ELF-1 (cell line): ENCODE measurements at places on chromosomes 6 and 20.

DNA sequence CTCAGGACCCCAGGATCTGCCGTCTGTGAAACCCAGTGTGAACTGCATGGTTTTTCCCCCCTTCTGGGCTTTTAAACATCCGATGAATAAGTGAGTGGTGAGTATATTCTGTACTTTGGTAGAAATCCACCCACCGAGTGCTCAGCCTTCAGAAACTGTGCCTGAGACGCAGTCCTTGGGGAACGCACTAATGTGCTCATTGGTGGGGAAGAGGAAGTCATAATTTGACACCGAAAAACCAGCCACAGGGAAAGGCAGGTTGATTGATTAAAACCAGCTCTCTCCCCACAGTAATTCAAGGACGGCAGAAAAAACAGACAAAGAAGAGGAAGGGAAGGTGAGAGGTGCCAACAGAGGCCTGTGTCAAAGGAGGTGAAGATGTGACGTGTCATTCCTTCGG lies 21.7 kb downstream of the EDN3 start:
- DNase-seq: no peak

- peak; percentile 17 for DNase-seq
Observed at GRCh38 chr20:39082622-39083398, 120.7 kb downstream of the DHX35 start.

GRCh38 chr6:38283734-38284362 lies 355.9 kb downstream of the BTBD9 start:
- no peak for DNase-seq

GRCh38 chr6:158323561-158323958 lies 11.3 kb downstream of the TULP4 start:
- no peak for DNase-seq

DNA sequence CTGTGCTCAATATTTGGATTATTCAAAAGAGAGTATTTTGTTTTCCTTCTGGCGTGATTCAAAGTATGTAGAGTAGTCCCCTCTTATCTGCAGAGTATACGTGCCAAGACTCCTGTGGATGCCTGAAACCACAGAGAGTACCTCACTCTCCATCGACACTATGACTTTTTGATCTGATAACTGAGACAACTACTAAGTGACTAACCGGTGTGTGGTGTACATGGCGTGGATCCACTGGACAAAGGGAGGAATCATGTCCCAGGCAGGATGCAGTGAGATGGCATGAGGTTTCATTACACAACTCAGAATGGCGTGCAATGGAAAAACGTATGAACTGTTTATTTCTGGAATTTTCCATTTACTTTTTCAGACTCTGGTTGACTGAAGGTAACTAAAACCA lies 112.2 kb upstream of the PDE7B start:
- DNase-seq: no peak

- DNase-seq: no peak
Observed at GRCh38 chr6:72844614-72845013, 222.8 kb downstream of the KCNQ5 start.

- no peak for DNase-seq
Observed at GRCh38 chr20:42740226-42740870, 449.4 kb downstream of the PTPRT start.

- no peak for DNase-seq
Observed at GRCh38 chr6:29777310-29777709, 50.3 kb upstream of the HLA-G start.

GRCh38 chr6:38846844-38847243 lies 131.7 kb downstream of the DNAH8 start:
- no peak for DNase-seq

DNA sequence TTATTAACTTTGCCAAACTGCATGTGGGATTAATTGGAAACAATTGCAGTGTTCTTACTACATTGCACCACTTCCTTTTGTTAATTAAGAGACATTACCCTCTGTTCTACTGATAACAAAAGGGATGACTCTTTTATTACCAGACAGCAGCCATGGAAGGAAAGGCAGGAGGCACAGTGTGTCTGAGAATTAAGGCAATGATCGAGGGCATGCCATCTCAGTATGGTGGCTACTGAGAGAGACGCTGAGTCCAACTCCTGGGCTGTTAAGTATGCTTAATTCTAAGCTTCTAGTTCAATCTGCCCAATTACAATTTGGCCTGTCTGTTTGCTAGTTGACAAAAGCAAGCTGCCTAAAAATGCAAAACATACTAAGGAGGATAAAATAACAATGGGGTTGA lies 227.4 kb downstream of the PHACTR1 start:
- DNase-seq: no peak

- no peak for DNase-seq
Observed at GRCh38 chr6:163835439-163836171, 421.1 kb downstream of the QKI start.

- no peak for DNase-seq
Observed at GRCh38 chr6:25173951-25174474, 105.2 kb upstream of the CARMIL1 start.

DNA sequence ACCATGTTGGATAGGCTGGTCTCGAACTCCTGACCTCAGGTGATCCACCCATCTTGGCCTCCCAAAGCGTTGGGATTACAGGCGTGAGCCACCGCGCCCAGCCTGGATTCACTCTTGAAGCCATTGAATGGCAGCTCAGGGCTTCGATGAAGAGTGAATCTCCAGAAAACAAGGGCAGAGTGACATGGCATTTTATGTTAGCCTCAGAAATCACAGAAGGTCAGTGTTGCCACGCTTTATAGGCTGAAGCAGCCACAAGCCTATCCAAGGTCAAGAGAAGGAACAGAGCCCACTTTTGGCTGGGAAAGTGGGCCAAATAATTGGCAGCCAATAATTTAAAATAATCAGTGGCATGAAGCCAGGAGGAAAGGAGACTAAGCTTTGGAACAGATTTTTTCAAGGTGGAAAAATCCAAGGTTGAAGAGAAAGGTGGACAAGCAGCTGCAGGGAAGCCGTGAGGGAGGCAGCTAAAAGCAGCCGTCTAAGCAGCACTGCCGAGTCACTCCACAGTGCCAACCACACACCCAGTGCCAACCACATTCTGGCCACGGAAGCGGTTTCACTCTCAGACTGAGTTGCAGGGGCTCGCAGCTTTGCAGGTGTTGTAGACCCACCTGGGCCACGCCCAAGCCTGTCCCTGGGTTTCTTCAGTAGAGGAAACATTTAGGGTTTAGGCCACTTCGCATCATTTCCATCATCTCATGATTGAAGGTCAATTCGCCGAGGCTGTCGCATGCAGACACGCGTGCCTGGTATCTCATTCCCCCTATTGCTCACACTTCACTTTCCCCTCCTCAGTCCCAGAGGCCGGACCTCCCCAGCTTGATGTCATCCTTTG lies 17.4 kb upstream of the AVP start:
- no peak for DNase-seq

DNA sequence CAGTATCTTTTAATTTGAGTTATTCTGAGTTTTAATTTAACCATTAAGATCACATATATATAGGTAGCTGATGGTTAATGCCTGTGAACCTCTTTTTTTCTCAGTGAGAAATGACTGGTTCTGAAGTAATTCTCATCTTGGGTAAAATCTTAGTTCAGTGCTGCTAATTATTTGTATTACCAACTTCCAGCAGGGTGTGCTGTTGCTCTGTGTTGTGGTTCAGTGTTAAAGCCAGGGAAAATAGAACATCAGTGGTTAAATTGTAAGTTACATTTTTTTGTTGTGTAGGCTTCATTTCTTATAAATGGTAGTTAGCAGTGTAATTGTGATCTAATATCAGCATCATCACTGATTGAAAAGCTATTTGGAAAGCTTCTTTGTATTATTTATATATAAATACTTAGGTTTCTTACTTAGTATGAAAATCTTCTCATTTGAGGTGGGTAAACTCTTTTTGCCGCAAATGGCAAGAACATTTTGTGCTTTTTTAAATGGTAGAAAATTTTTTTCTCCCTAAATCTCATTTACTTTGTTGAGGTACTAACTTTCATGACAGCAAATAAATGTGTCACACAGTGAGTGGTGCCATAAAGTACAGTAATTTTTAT lies 43.7 kb downstream of the CDC5L start:
- no peak for DNase-seq

GRCh38 chr6:72287801-72288200 lies 334.1 kb upstream of the KCNQ5 start:
- DNase-seq: no peak

GRCh38 chr6:131657630-131658111 lies 20.6 kb downstream of the ENPP3 start:
- DNase-seq: no peak

GRCh38 chr6:17600527-17601385 lies 654 bp downstream of the FAM8A1 start:
- peak; percentile 70 for DNase-seq

- DNase-seq: no peak
Observed at GRCh38 chr20:2659547-2659946, 4.5 kb downstream of the IDH3B start.

GRCh38 chr6:25863360-25863759 lies 10.7 kb downstream of the SLC17A3 start:
- DNase-seq: no peak

GRCh38 chr20:19918965-19919329 lies 98.2 kb upstream of the NAA20 start:
- DNase-seq: no peak

DNA sequence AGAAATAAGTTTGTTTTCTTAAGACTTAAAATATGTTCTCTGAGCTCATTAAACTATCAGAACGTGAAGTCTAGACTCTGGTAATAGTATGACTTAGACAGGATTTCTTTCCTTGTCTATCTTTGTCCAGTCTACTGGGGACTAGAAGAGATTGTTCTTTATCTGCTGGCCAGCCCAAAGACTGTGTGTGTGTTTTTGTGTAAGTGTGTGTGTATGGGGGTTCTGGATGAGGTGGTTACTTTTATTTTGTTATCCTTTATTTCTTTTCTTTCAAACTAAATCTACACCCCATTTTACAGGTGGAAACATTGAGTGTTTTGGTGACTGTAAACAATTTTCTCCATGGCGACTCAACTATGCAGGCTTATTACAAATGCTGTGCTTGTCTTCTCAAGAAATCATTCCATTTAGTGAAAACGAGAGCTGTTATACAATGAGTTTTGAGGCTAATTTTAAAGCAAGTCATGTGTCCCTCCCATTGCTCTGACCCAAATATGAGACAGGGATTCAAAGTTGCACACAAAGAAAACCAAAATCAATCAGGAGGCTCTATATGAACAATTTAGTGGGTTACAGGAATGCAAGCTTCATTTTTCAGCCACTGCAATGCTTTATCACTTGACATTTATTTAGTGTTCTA lies 97.6 kb downstream of the ELOVL5 start:
- no peak for DNase-seq

DNA sequence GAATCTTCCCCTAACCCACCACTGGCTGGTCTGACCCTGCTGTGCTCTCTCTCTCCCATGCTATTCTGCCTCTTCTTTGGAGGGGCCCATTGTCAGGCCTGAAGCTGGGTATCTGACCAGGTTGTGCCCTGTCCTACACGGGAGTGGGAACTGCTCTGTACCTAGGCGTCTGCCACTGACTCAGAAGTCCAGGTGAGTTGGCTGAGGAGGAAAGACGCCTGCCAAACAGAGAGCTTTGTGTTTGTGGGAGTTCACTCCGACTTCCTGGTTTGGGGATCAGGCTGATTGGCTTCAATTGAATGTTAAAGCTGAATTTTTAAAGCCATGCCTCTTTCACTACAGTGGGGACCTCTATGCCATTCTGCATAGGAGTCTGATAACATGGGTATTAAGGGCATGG lies 136.0 kb downstream of the CCDC170 start:
- DNase-seq: no peak

DNA sequence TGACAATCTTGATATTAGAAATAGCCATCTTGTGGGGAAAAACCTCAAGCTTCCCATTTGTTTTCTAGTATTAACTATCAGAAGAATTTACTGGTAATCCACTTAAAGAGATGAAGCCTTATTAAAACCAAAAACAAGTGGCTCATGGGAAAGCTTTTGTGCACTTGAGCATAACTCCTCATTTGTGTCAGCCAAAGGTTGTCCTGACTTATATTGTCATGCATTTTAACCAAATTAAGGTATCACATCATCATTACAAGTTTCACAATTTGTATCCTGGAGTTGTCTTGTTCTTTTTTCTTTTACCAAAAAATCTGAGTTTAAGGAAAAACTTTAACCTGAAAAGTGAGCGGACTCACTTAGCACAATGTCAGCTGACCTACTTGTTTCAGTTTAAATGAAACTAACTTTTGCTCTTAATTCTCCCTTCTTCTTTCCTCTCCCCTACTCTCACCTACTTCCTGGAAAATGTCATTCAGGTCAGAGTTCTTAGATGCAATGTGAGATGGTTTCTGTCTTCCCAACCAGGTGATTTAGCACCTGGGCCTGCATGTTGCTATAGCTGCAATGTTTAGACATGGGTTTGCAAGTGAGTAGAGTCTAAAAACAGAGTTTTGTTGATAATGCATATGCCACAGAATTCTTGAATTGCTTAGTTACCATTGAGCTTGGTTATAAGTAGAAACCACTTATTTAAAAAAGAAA lies 82.8 kb downstream of the TNFAIP3 start:
- no peak for DNase-seq

- no peak for DNase-seq
Observed at GRCh38 chr6:90156861-90157260, 139.8 kb downstream of the BACH2 start.

DNA sequence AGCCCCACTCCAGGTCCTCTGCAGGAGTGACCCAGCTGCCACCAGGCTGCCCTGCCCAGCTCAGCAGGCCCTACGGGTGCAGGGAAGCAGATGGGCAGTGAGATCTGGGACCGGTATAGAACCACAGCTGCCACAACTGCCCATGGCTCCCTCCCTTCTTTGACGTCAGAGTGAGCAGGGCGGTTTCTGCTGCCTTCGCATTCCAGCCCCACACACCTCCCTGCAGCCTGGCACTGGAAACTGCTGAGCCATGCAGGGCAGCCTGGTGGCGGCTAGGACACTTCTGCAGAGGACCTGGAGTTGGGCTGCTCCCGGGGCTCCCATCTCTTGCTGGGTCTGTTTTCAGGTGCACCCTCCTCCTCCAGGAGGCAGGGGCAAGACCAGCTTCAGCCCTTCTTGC lies 101.6 kb upstream of the CD93 start:
- DNase-seq: no peak

- no peak for DNase-seq
Observed at GRCh38 chr20:17518339-17519052, 12.7 kb downstream of the BFSP1 start.

DNA sequence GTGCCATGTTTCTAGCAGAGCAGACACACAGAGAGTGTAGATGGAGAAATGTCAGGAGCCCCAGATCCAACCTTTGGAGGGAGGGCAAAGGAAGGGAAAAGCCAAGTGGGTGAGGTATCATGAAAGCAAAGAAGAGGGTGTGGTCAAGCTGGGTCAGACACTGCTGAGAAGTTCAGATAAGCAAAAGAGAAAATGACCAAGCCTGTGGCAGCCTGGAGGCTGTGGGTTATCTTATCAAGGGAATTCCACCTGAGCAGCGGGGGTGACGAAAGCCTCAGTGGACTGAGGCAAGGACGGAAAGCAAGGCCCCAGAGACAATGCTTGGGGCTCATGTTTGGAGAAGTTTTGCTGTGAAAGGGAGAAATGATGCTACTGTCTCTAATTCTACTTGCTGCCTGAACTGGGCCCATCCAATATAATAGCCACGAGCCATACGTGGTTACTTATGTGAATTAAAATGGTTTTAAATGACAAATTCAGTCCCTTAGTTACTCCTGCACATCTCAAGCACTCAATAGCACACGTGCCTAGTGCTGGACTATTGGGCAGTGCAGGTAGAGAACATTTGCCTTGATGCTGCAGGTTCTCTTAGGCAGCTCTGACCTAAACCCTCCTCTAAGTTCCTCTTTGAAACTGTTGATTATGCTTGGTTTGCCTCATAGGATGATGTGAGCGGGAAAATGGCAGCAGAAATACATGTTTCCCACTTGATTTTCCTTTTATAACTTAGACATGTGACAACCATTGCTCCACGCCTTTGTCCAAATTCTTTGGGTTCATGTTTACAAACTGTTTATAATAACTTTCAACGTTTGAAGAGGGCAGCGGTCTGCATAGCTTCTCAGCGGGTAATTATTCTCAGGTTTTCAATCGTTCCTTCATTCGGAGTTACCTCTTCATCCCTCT lies 63.7 kb downstream of the SLC22A23 start:
- DNase-seq: no peak
